ENCODE measurements at places on chromosomes 13 and 19.

GRCh38 chr13:113781571-113781970 lies 22.5 kb downstream of the TMEM255B start:
- DNase-seq = no peak

GRCh38 chr13:40187841-40188591 lies 478.4 kb downstream of the FOXO1 start:
- no peak for DNase-seq

DNA sequence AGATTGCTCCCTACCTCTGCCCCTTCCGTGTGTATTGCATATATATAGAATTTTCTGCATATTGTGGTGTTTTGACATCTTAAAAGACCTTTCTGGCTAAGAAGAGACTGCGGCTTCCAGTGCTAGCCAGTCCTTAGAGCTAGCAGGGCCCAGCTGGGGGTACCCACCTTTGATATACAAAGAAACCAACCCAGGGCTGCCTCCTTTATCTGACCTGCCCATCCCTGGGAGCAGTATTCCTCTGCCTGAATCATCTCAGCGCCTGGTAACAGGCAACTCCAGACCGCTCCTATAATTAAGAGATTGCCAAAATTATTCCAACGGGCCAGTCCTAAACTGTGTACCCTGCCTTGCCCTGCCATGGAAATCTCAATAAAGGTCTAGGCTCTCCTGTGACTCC lies 186.3 kb upstream of the RNF113B start:
- DNase-seq = no peak

DNA sequence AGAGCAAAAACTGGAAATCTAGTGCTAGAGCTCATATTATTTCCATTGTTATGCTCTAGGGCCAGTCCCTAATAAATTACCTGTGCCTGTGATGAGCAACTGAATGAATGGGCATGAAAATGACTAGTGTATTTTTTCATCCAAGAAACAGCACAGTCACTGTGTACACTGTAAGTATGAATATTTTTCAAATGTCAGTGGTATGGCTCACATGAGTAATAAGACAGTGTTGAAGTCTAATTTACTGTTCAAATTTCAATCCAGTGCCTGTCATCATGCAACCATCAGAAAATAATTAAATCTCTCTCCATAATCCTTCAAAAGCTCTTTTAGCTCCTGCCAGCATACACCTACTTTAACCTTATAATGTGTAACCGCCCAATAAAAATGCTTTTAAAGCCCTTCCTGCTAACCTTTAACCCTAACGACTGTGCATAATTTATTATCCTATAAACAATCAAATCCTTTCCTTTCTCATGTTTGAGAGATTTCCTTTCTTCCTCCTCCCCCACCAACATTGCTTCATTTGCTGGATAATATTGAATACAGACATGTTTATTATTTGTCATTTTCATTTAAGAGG lies 378.3 kb downstream of the GPC5 start:
- no peak for DNase-seq

DNA sequence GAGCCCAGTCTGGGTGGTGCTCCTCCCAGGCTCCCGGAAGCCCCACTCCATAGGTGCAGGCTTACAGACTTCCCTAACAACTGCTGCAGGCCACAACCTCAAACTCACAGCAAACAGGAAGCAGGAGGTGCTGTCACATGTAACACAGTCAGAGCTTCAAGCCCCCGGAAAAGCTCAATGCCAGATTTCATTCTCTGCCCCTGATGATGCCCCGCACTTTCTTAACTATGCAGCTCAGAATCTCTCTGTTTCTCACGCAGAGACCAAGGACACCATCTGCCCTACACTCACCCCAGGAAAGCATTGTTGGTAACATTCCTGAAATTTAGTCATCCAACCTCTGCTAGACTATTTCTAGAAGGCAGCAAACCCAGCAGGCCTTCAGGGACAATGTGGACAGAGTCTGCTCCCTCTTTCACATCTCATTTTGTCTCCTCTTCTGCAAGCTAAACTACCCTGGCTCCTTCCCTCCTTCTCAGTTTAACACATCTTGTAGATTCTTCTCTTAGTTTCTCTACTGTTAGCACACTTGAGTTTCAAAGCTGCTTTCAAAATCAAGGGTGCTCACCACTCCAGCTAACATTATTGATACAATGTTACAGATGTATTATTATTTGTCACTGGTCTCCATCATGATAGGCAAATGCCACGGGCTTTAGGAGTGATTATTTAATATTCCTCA lies 162.5 kb downstream of the KCTD12 start:
- peak; percentile 25 for DNase-seq

DNA sequence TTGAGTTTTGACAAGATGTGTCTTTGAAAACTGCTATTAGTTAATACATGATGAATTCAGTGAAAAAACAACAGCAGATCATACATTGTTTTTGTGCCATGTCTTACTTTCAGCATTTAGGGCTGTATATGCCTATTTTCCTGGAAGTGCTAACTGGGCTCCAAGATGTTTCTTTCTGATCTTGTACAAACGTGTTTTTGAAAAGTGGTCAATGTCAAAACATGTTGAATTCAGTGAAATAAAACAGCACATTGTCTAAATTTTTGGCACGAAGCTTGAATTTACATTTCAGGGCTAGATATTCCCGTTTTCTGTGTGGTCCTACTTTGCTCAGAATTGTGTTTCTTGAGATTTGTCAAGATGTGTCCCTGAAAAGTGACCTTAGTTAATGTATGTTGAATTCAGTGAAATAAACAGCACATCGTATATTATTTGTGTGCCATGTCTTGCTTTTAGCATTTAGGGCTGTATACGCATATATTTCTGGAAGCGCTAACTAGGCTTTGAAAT lies 14.7 kb upstream of the PARP4 start:
- DNase-seq = no peak

DNA sequence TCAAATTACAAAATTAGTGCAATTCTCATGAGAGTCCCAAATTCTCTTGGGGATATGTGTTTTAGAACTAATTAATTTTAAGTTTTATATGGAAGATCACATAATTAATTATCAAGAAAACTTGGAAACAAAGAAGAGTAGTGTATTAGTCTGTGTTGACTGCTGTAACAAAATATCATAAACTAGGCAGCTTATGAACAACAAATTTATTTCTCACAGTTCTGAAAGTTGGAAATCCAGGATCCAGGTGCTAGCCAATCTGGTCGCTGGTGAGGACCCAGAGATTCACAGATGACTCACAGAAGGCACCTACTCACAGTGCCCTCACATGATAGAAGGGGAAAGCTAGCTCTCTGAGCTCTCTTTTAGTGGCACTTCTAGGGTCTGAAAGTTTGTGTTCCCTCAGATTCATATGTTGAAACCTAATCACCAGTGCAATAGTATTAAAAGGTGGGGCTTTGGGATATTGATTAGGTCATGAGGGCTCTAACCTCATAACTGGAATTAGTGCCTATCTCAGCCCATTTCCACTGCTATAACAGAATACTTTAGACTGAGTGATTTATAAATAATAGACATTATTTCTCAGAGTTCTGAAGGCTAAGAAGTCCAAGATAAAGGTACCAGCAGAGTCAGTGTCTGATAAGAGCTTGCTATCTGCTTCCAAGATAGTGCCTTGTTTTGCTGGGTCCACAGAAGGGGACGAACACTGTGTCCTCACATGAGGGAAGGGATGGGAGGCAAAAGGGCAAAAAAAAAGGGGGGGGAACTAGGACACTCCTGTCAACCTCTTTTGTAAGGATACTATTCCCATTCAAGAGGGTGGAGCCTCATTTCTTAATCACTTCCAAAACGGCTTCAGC lies 1.5 kb upstream of the ARGLU1 start:
- DNase-seq = no peak

GRCh38 chr19:45713141-45713540 lies 17.6 kb downstream of the FBXO46 start:
- DNase-seq = no peak

- no peak for DNase-seq
Observed at GRCh38 chr13:43797159-43797558, 10.4 kb upstream of the ENOX1 start.

- no peak for DNase-seq
Observed at GRCh38 chr19:1475751-1476437, 3.1 kb downstream of the C19orf25 start.

GRCh38 chr13:110683203-110683883 lies 22.6 kb downstream of the CARS2 start:
- no peak for DNase-seq
